ENCODE measurements at places on chromosomes 12 and 14.

- DNase-seq, result no peak
These were observed 36.8 kb upstream of the SPTSSA start for GRCh38 chr14:34498684-34499412.

GRCh38 chr12:119570771-119571170 is 22.8 kb upstream of the TMEM233 start:
- DNase-seq, result no peak

- DNase-seq, result no peak
These were observed 329.3 kb upstream of the OR4E1 start for GRCh38 chr14:22002860-22003284.

- DNase-seq, result no peak
These were observed 3.1 kb upstream of the KIF26A start for GRCh38 chr14:104135121-104135903.

DNA sequence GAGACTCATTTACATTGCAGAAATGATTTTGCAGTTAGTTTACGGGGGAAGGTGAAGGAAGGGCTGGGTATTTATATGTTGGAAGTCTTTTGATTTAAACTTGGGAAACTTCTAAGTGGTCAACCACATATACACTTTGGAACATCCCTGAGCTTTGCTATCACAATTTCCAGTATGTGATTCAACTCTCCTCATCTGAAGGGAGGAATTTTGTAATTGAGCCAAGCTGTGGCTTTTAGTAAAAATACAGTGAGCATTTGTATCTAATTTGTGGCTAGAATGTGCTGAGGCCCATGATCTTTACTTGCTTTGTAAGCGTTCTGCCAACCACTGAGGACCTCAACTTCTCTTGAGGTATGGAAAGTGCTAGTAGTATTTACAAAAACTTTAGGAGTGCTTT is 235.0 kb upstream of the PDZRN4 start:
- DNase-seq, result no peak

DNA sequence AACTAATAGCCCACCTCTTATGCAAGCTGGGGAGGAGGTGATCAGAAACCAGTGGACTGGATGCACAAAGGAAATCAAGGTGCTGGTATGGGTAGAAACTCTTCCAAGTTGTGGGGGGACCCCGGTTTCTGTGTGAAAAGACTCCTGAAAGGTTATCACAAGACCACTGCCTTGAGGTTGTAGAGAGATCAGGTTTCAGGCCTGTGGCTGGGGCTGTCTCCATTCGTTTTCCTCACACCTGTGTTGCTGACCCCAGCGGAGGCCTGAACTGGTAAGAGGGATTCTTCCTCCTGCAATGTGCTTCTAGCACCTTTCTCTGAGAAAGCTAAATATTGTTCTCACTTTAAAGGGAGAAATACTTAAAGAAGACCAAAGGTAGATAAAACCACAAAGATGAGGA is 9.3 kb upstream of the OR4K5 start:
- DNase-seq, result no peak

- no peak for DNase-seq
These were observed 23.4 kb upstream of the EID3 start for GRCh38 chr12:104280111-104280510.

GRCh38 chr12:65585648-65586602 is 238.4 kb upstream of the HMGA2 start:
- DNase-seq, result no peak

- DNase-seq, result no peak
These were observed 93.2 kb downstream of the GPR65 start for GRCh38 chr14:88098163-88098562.

Data from hepatic stellate cell (primary cell).